ENCODE measurements at places on chromosomes 1 and 21. TPM values are rescaled to one million over a fixed set of nuclear protein-coding genes. Genes with fewer than 3 reads are reported as not detected.

GRCh38 chr1:26019641-26020315 lies 1.8 kb upstream of the EXTL1 start:
- no peak for DNase-seq

- DNase-seq, result no peak
These were observed 99.8 kb upstream of the ATP1A1 start for GRCh38 chr1:116273042-116273783.

GRCh38 chr1:1320666-1321448 lies 3.6 kb downstream of the INTS11 start:
- no peak for DNase-seq

- DNase-seq, result peak; percentile 85
These were observed 27.9 kb downstream of the RGS5 start for GRCh38 chr1:163174524-163175437.

GRCh38 chr1:193338194-193338593 lies 151.8 kb upstream of the B3GALT2 start:
- no peak for DNase-seq

DNA sequence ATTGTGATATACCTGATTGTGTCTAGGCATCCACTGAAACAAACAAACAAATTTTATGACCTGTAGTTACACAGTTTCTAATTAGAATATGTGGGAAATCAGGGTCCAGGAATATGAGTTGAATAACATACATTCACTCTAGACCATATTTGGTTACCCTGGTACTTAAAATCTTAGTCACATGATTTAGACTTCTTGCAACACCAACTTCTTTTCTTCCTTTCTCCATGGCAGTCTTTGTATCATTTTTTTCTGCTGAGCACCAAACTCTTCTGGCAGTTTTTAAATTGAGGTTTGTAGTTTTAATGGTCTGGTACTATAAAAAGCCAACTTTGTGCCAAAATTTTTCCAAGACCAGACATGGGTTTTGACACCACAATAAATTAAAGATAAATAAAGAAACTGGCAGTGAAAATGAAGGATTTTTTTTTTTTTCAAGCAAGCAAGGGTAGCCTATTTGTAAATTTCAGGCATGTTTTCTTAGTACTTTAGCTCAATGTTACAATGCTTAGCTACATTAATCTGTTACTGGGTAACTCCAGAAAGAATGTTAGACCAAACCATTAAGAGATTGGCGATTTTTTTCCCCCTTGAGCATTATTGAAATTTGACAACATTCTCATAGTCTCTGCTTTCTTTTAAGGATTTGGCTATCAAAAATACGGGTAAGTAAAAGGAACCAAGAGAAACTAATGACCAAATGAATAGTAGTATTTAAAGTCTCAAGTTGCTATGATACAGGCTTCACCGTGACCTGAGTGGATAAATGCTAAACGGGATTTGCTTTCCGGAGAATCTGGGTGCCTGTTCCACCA lies 108.5 kb downstream of the NFIA start:
- no peak for DNase-seq

Gene RIIAD1
- total RNA-seq, result not detected

Gene SHE
- 0.46 TPM for total RNA-seq

Gene KIRREL1
- total RNA-seq, result 20.6 TPM

Gene RNF19B
- total RNA-seq, result 18.5 TPM
